ENCODE measurements at places on chromosomes 3 and 15. TPM values are rescaled to one million over a fixed set of nuclear protein-coding genes. Genes with fewer than 3 reads are reported as not detected.

- DNase-seq, result no peak
Measured at GRCh38 chr3:146374146-146374545, 95.2 kb downstream of the PLSCR2 start.

GRCh38 chr15:65630760-65631159, 9.0 kb downstream of the SLC24A1 start:
- no peak for DNase-seq

DNA sequence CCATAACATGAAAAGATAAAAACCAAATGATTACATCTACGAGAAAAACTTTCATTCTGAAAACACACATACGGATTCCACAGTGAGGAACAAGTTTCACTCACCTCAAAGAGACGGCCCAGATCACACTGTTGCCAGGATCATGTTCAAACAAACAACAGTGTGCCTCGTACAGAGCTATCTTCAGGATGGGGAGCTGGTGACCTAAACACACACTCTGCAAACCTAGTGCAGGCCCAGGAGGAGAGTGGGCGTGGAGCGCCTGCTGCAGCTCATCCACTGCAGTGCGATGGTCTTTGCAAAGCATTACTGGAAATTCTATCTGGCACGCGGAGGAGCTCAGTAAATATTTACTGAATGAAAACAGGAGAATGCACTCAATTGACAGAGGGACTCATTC, 38.5 kb downstream of the TAMM41 start:
- DNase-seq, result no peak

DNA sequence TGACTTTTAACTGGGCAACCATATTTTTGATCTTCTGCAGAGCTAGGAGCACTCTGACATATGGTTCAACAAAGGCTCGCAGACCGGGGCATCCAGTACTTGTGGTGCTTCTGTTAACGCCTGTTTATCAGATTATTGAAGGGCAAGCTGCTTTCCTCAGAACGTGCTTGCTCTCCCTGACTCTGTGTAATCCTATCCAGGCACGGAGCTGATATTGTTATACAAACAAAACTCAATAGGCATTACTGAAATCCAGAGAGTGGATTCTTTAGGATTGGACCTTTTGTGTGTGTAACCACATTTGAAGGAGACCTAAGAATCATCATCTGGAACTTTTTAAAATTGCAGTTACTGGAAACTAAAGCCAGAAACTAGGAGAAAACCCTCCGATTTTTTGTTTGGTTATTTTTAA, 246.5 kb downstream of the PTPRG start:
- DNase-seq, result no peak

DNA sequence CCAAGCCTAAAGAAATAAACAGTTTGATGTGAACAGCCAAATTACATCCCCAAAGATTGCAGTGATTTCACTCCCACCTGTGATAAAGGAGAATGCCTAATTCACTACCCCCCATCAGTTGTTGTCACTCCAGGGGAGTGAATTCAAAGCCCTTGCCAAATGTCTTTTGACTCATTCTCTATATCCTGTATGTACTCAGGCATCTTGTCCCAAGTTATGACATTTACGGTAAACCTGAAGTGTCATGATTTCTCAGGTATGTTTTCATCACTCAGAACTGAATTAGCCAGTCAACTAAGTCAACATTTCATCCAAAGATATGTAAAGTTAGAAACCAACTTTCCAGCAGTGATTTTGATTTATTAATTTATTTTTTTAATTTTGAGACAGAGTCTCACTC, 22.0 kb upstream of the HERC1 start:
- DNase-seq, result no peak

- no peak for DNase-seq
Measured at GRCh38 chr3:150727653-150728502, 24.2 kb upstream of the ERICH6 start.

DNA sequence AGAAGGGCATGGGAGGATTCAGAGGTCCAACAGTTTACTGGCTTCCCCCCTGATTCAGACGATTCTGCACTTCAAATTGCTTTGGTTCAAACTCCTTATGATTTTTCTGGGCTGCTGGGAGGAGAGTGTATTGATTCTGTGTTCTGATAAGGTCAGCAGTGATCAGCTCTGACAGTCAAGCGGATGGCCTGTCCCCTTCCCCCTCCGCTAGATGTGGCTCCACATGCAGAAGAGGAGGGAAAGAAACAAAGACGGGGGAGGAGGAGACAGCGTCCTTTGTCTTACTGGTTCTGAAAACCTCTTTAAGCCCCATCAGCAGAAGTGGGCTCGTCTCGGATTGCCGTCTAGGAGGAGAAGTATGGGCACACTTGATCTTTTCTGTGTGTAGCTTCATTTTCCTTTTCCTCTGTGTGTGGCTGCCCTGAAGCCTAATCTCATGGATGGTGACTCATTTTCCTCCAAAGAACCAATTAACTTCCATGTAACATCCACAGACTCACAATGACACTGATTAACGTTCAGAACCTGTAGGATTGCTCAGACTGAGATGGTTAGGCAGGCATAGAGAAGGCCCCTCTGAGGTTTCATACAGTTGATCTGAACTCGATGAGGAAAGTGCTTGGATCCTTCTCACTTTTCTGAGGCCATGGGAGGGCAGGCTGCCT, 162.4 kb upstream of the PPP2R3A start:
- DNase-seq, result no peak

DNA sequence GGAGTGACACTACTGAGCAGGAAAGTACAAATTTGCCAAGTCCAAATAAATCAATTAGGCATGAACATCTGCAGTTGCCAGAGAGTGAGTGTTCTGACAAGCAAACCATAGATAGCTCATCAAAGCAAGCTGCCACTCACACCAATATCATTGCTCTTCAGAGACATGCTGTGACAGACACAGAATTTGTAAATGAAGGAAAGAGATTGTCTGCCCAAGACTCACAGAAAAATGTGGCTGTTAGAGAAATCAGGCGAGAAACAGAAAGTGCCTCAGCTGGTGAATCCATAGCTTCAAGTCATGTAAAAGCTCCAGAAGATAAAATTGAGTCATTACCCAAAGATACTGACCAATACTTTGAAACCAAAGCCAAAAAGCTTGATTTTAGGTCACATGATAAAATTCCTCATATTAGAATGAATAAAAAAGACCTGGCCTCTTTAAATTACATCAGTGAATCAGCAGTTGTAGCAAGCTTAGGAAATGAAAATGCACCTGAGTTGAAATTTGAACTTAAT, 50.8 kb downstream of the CRYBG3 start:
- no peak for DNase-seq

DNA sequence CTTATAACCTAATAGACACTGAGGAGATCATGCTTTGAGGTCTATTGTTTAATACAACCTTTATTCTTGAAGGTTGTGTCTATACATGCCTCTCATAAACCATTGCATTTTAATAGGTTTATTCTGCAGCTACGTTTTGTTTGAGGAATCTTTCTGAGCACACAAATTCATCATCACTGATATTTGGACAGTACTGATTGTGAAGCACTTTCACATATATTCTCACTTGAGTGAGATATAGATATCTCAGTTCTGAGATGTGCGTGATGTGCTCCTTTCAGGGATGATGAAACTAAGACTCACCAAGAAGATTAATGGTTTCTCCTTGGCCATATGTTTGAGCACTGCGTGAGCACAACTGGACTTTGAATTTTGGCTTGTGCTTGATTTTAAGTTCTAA, 374.4 kb downstream of the LPP start:
- no peak for DNase-seq

- DNase-seq, result no peak
Measured at GRCh38 chr3:73474619-73475018, 150.1 kb downstream of the PDZRN3 start.

GRCh38 chr15:48859426-48859825, 18.5 kb upstream of the EID1 start:
- DNase-seq, result no peak

GRCh38 chr15:71899674-71900073, 89.3 kb downstream of the NR2E3 start:
- DNase-seq, result no peak

- no peak for DNase-seq
Measured at GRCh38 chr3:118495206-118495605, 539.4 kb downstream of the IGSF11 start.

DNA sequence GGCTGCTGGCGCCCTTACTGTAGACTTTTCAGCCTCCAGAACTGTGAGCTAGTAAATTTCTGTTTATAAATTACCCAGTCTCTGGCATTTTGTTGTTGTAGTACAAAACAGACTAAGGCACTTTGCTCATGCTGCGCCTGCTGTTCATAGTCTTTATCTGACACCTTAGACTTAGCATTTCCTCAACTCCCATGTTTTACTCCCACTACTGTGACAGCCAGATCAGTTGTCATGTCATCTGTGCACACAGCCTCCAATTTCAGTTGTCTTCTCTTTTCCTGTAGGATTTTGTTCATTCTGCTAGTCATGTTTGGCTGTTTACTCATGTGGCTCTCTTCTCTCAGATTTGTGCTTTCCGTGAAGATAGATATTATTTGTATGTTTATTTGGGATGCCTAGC, 62.0 kb downstream of the TCF12 start:
- DNase-seq, result no peak

- no peak for DNase-seq
Measured at GRCh38 chr3:101813817-101814440, 34.9 kb downstream of the NXPE3 start.

GRCh38 chr15:40955141-40955903, 2.1 kb downstream of the CHAC1 start:
- DNase-seq, result no peak

DNA sequence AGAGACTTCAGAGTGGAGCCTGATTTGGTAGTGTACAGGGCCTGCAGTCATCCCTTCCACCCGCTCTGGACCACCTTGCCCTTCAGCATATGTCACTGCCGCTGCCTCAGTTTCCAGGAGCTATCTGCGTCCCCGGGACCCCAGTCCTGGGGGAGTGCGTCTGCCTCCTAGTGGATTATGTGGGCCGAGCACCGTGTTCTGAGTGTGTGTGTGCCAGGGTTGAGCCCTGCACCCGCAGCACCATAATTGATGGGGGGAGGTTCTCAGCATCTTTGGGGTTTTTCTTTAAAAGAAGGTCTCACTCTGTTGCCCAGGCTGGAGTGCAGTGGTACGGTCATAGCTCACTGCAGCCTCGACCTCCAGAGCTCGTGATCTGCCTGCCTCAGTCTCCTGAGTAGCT, 33.6 kb downstream of the CD276 start:
- DNase-seq, result no peak

GRCh38 chr3:177733233-177733632, 536.0 kb upstream of the TBL1XR1 start:
- DNase-seq, result no peak

- DNase-seq, result no peak
Measured at GRCh38 chr3:142218703-142219102, 6.7 kb downstream of the GK5 start.

DNA sequence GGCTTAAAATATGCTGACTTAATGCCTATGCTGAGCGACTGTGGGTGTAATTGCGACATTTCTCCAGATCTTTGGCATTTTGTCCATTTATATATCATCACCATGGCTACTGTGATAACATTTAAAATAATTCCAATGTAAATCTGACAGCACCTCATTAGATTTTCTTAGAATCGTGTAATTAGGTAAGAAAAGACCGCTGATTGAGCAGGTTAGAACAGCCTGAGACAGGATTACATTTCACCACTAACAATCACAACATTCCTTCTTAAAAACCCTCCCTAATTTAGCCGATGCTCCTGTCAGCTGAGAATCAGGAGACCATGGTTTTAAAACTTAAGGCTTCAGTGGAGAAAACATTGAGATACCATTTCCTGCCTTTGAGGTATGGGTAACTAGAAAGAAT, 455.3 kb upstream of the PDZRN3 start:
- DNase-seq, result no peak

DNA sequence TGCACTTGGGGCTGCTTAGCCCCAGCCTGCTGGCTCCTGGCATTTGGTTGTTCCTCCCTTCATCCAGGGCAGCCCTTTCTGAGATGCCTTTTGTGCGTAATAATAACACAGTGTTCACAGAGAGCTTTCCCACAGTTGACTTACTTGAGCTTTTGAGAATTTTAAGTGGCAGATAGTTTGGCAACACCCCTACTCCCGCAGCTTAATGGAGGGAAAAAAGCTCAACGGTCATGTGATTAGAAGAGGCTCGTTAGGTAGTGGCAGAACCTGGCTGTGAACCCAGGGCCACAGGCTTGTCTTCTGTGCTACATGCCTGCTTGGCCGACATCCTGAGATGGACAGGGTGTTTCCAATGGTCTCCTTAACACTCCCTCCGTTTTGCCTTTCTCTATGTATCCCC, 4.7 kb downstream of the KBTBD13 start:
- DNase-seq, result no peak

GRCh38 chr3:100073714-100074307, 40.5 kb downstream of the FILIP1L start:
- DNase-seq, result peak; percentile 61

DNA sequence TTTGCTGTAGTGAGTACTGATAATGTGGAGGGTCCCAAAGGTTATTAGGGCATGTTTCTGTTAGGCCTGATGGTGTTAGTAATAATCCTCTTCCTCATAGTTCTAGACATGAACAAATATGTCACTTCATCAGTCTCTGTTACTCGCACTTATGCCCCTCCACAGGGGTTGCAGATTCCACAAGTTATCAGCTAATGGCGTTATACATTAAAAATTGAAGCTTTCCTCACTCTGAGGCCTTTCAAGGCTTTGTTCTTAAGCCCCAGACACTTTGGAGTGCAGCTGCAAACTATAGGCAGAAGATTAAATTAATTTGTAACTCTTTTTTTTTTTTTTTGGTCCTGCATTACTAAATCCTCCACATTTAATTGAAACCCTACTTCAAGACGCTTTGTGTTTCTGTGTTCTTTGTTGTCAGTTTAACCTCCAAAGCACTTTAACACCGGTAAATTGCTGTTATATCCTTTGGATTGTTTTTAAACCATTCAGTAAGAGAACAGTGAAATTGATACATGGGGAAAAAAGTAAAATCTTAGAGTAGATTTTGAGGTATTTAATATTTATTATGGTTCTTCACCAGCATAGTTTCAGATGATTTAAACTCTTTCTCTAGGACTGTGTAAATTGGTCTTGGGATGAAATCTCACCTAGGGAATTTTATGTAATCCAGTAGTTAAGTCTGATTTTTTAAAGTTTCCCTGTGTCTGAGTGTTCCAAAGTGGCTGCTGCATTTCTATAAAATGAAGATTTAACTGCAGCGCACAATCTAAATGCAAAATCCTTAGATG, 103.1 kb upstream of the SKOR1 start:
- no peak for DNase-seq

- no peak for DNase-seq
Measured at GRCh38 chr3:174170248-174170647, 688.9 kb upstream of the NAALADL2 start.

SIN3A gene
- total RNA-seq, result 67.3 TPM

IL17RC gene
- 17.5 TPM for total RNA-seq

SLC28A1 gene
- not detected for total RNA-seq

SLC38A3 gene
- total RNA-seq, result 0.56 TPM

C3orf18 gene
- total RNA-seq, result 4.0 TPM

ZMYND10 gene
- not detected for total RNA-seq

CLDN18 gene
- not detected for total RNA-seq

ADCY5 gene
- total RNA-seq, result 1.0 TPM

ATP13A4 gene
- 0.49 TPM for total RNA-seq

CYP1A2 gene
- not detected for total RNA-seq
